ENCODE measurements at places on chromosomes 12 and 14. TPM values are rescaled to one million over a fixed set of nuclear protein-coding genes. Genes with fewer than 3 reads are reported as not detected.

- H3K27ac ChIP-seq: no peak overlapping the region
- H3K36me3 ChIP-seq: no peaks in the 10 kb centered on the region
- H3K27me3 ChIP-seq: no peaks in the 10 kb centered on the region
These were observed 4.3 kb downstream of the NUAK1 start for GRCh38 chr12:106134294-106134949.

The CMTM5 gene
- not detected for total RNA-seq

DNA sequence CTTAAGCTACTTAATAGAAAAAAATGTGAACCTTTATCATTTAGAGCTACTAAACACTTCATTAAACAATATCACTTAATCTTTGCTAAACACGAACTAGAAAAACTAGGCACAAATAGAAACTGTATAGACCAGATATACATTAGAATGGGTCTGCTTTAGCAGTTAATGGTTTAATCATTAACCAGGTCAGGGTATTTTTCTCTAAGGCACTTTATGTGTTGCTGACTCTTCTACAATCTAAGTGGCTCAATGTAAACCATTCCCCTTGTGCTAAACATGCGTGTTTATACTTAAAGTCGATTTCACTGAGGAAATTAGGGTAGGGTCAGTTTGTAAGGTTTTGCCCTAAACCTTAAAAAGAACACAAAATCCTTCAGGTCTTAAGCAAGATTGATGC is 29.7 kb downstream of the TMCC3 start:
- no peaks in the 10 kb centered on the region for H3K36me3 ChIP-seq
- DNase-seq: peak; percentile 46
- H3K27me3 ChIP-seq: no peaks in the 10 kb centered on the region
- peaks cover 47% of the 10 kb centered on the region for H3K4me1 ChIP-seq
- no peak overlapping the region for H3K4me3 ChIP-seq
- H3K27ac ChIP-seq: peak overlapping the region; percentile 64

GRCh38 chr14:50812856-50813543 is 18.0 kb downstream of the NIN start:
- no peaks in the 10 kb centered on the region for H3K4me1 ChIP-seq
- H3K4me3 ChIP-seq: no peak overlapping the region
- no peaks in the 10 kb centered on the region for H3K27me3 ChIP-seq
- DNase-seq: no peak

DNA sequence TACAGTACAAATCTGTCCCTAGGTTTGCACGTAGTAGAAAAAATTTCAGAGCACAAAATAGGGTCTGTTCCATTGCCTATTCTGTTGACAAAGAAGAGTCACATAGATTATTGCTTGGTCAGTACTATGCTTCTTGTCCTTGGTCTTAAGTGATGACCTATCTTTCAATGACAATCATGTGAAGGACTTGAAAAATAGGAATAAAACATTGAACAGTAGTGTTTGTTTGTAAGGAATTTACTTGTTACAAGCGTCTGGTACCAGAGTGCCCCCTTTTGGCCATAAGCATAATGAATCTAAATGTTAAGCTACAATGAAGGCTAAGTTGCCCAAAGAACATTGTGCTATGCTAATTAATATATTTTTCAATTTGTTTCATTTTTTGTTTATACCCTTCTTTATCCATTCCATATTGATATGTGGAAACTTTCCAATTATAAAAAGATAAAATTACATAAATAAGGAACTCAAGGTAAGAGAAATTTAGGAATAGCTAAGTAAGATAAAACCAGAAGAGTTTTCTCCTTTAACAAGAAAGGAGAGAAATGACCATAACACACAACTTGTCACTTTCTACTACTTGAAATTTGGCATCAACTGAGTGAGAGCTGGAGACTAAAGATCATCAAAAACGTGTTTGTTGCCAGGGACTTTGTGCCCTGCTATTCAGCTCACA is 204.7 kb downstream of the EPS8 start:
- H3K27ac ChIP-seq: no peak overlapping the region
- H3K27me3 ChIP-seq: no peaks in the 10 kb centered on the region
- H3K36me3 ChIP-seq: no peaks in the 10 kb centered on the region

DNA sequence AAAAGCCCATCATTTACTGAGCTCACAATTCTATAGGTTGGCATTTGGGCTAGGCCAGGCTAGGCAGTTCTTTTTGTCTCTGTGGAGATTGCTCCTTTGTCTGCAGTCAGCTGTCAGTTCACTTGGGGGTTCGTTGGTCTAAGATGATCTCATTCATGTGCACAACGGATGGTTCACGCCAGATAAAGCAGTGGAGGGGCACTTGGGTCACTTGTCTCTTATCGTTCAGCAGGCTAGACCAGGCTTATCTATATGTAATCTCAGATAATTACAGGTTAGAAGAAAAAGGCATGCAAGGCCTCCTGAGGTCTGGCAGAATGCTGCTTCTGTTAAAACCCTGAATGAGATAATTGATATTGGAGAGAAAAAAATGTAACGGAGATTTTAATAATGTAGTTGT is 119.0 kb upstream of the ATP2B1 start:
- H3K4me3 ChIP-seq: no peak overlapping the region
- no peaks in the 10 kb centered on the region for H3K27me3 ChIP-seq
- no peaks in the 10 kb centered on the region for H3K4me1 ChIP-seq
- no peak overlapping the region for H3K27ac ChIP-seq
- no peak for DNase-seq

GRCh38 chr12:85000729-85001128 is 35.3 kb downstream of the TSPAN19 start:
- H3K27ac ChIP-seq: no peak overlapping the region
- H3K27me3 ChIP-seq: no peaks in the 10 kb centered on the region
- DNase-seq: no peak
- H3K4me1 ChIP-seq: no peaks in the 10 kb centered on the region
- H3K36me3 ChIP-seq: no peaks in the 10 kb centered on the region

- no peak overlapping the region for H3K27ac ChIP-seq
- DNase-seq: no peak
- no peaks in the 10 kb centered on the region for H3K27me3 ChIP-seq
- H3K4me1 ChIP-seq: no peaks in the 10 kb centered on the region
- H3K4me3 ChIP-seq: no peak overlapping the region
- no peaks in the 10 kb centered on the region for H3K36me3 ChIP-seq
These were observed 15.6 kb downstream of the TPH2 start for GRCh38 chr12:71954083-71954778.

- no peak for DNase-seq
- H3K36me3 ChIP-seq: peaks cover 97% of the 10 kb centered on the region
These were observed 14.4 kb downstream of the TSFM start for GRCh38 chr12:57796996-57797395.

DNA sequence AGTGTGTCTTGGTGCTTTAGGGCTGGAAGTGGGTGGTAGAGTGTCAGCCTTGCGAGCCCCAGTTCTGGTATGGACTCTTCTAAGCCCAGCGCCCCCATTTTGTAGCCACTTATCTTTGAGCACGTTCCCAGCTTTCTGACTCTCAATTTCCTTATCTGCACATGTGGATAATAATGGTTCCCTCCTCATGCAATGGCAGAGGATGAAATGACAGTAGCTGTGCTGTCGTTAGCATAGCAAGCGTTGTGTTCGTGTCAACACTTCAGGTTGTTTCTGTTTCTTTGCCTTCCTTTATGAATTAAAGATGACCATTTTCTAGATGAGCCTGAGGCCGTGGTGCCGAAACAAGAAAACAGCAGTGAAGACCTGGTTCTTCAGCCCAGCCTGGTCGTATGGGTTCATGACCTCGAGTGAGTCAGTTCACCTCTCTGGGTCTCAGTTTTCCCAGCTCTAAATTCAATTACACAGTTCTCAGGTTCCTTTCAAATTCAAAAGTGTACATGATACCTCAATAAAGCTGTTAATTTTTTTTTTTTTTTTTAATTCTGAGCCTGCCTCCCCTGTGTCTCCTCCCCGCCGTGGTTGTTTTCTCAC is 233.0 kb downstream of the SLC41A2 start:
- no peak overlapping the region for H3K27ac ChIP-seq
- H3K4me3 ChIP-seq: no peak overlapping the region
- H3K4me1 ChIP-seq: peaks cover 6% of the 10 kb centered on the region
- no peaks in the 10 kb centered on the region for H3K27me3 ChIP-seq
- DNase-seq: no peak

GRCh38 chr14:25197885-25198284 is 147.9 kb upstream of the STXBP6 start:
- no peak for DNase-seq
- H3K4me3 ChIP-seq: no peak overlapping the region
- H3K27ac ChIP-seq: no peak overlapping the region
- no peaks in the 10 kb centered on the region for H3K27me3 ChIP-seq
- no peaks in the 10 kb centered on the region for H3K36me3 ChIP-seq

DNA sequence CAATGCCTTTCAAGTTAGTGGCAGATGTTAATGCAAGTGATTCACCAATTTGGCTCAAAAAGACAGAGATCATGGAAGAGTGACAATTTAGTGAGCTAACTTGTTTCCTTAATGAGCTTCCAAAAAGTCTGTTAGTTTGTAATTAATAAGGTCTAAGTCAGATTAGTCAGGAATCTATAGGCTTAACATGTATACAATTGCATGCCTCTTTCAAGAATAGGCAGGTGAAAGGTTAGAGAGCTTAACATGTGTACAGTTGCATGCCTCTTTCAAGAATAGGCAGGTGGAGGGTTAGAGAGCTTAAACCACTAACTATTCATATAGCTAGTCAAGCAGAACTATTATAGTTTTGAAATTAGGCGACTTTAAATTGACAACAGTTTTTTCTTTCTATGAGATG is 663.8 kb downstream of the C12orf50 start:
- no peaks in the 10 kb centered on the region for H3K36me3 ChIP-seq
- no peaks in the 10 kb centered on the region for H3K4me1 ChIP-seq
- no peak overlapping the region for H3K27ac ChIP-seq
- H3K4me3 ChIP-seq: no peak overlapping the region
- no peaks in the 10 kb centered on the region for H3K27me3 ChIP-seq

DNA sequence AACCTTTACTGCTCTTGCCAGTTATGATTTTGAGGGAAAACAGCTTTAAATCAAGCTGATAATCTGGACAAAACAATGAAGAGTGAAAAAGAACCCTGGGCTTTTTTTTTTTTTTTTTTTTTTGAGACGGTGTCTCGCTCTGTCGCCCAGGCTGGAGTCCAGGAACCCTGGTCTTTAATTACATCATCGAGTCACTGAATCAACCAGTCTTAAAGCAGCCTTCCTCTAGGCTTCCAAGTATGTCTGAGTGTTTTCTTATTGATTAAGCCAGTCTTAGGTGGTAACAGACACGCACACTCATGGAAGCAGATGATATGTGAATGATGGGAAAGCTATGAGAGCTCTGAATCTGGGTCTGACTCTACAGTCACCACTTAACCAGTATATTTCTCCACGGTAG is 5.9 kb upstream of the VCPKMT start:
- H3K27ac ChIP-seq: no peak overlapping the region
- H3K27me3 ChIP-seq: no peaks in the 10 kb centered on the region
- H3K36me3 ChIP-seq: peaks cover 54% of the 10 kb centered on the region
- no peak overlapping the region for H3K4me3 ChIP-seq
- DNase-seq: no peak

- peaks cover 13% of the 10 kb centered on the region for H3K27me3 ChIP-seq
- DNase-seq: peak; percentile 100
These were observed at the start of gene CYP46A1 for GRCh38 chr14:99683619-99684409. CYP46A1 (plus strand) TSS chr14:99684298; CDS start chr14:99684418, 120 bp downstream.

DNA sequence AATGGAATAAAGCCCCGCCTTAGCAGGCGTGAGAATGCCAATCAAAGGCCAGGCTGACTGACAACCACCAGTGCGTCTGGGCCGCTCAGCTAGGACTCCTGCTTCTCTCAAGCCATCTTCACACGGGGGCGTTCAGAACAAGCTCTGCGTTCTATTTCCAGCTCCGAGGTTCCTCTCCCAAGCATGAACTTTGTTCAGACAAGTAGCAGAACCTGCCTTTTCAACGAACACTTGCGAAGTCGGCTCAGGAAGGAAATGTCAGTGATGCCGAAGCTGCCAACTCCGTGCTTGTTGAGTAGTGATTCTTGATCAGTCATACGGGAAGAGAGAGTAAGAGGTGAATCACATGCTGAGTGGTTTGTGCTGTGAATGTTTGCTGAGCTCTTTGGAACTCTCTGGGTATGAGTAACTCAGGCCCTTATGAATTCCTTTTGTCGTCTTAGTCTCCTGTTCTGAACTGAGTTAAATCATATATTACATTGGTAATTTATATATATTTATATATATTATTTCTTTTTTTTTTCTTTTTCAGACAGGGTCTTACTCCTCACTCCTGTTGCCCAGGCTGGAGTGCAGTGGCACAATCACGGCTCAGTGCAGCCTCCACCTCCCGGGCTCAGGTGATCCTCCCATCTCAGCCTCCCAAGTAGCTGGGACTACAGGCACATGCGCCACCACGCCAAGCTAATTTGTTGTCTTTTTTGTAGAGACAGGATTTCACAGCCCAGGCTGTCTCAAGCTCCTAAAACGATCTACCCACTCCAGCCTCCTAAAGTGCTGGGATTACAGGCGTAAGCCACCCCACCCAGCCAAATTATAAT is 29.4 kb upstream of the BCL7A start:
- H3K4me3 ChIP-seq: no peak overlapping the region
- H3K27me3 ChIP-seq: no peaks in the 10 kb centered on the region
- DNase-seq: peak; percentile 46
- H3K36me3 ChIP-seq: no peaks in the 10 kb centered on the region
- no peak overlapping the region for H3K27ac ChIP-seq

DNA sequence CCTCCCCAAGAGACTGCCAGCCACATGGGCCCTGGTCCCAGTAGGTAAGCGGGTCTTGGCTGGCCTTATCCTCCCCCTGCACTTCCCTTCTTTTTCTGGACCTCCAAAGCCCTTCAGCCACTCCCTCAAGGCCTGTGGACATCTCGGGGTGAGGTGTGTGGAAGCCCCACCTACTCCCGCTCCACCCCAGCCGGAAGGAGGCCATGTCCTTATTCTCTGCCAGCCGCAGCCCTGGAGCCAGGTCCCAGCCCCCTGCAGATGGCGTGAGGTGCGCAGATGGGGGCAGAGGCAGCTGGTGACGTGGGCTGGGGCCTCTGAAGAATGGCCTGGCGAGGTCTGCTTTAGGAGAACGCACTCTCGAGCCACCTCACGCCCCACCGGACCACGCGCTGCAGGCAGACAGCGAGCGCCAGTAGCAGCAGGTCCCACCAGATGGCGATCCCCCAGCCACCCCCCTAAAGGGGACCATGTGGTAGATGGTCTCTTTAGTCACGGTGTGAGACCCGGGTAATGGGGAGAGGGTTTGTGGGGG is 167.1 kb downstream of the TSPAN9 start:
- H3K4me3 ChIP-seq: no peak overlapping the region
- DNase-seq: no peak
- no peak overlapping the region for H3K27ac ChIP-seq
- no peaks in the 10 kb centered on the region for H3K4me1 ChIP-seq

The IGFBP6 gene
- 22.6 TPM for total RNA-seq

GRCh38 chr12:121673013-121673511 is 3.6 kb upstream of the MORN3 start:
- peak overlapping the region; percentile 78 for H3K27ac ChIP-seq
- peak overlapping the region; percentile 48 for H3K4me3 ChIP-seq
- H3K36me3 ChIP-seq: no peaks in the 10 kb centered on the region
- H3K27me3 ChIP-seq: no peaks in the 10 kb centered on the region
- H3K4me1 ChIP-seq: peaks cover 24% of the 10 kb centered on the region

DNA sequence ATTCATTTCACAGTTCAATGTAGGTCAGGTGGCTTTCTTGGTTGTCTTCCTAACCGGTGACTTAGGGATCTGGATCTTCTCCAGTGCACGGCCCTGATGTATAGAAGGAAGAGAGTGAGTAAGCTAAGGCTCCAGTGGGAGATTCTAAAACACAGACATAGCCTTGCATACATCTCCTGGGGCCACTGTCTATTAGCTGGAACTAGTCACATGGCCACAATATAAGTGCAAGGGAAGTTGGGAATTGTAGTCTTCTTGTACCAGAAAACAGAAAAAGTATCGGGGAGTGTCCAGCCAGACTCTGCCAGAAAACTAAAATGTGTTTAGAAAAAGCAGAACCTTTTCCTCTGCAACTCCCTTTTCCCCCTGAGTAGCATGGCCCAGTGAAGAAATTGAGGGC is 531.6 kb downstream of the VRK1 start:
- no peak overlapping the region for H3K4me3 ChIP-seq
- H3K4me1 ChIP-seq: no peaks in the 10 kb centered on the region
- DNase-seq: no peak
- no peaks in the 10 kb centered on the region for H3K27me3 ChIP-seq
- no peaks in the 10 kb centered on the region for H3K36me3 ChIP-seq
